ENCODE measurements at places on chromosomes 1 and 21. TPM values are rescaled to one million over a fixed set of nuclear protein-coding genes. Genes with fewer than 3 reads are reported as not detected.

- DNase-seq, result no peak
- peak overlapping the region; percentile 93 for H3K27ac ChIP-seq
- H3K27me3 ChIP-seq, result no peaks in the 10 kb centered on the region
- H3K4me3 ChIP-seq, result peak overlapping the region; percentile 98
- H3K4me1 ChIP-seq, result peaks cover 28% of the 10 kb centered on the region
Measured at GRCh38 chr1:156337888-156338179, 258 bp downstream of the CCT3 start.

- peaks cover 54% of the 10 kb centered on the region for H3K4me1 ChIP-seq
- H3K27ac ChIP-seq, result peak overlapping the region; percentile 70
- peaks cover 3% of the 10 kb centered on the region for H3K36me3 ChIP-seq
Measured at GRCh38 chr1:235882816-235883215, 16.1 kb upstream of the LYST start.

The KRTAP10-7 gene
- not detected for total RNA-seq

The CACNA1E gene
- total RNA-seq, result not detected

The CFAP107 gene
- not detected for total RNA-seq

DNA sequence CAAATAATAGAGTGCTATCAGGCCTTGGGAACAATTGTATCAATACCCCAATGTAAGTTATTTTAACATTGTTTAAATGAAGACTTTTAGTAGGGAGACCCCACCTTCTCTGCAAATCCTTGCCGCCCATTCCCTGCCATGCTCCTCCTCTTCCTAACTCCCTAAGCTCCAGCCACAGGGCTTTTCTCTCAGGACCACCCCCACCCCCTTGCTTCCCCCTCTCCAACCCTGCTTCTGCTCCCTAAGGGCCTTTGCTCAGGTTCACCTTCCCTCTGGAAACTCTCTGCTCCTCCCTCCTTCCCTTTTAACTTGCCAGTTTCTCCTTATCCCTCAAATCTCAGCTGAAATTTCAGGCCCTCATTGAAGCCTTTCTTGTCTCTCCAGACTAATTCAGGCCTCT, 16.8 kb downstream of the CCDC190 start:
- H3K36me3 ChIP-seq, result peaks cover 3% of the 10 kb centered on the region
- H3K4me1 ChIP-seq, result no peaks in the 10 kb centered on the region
- no peak for DNase-seq

DNA sequence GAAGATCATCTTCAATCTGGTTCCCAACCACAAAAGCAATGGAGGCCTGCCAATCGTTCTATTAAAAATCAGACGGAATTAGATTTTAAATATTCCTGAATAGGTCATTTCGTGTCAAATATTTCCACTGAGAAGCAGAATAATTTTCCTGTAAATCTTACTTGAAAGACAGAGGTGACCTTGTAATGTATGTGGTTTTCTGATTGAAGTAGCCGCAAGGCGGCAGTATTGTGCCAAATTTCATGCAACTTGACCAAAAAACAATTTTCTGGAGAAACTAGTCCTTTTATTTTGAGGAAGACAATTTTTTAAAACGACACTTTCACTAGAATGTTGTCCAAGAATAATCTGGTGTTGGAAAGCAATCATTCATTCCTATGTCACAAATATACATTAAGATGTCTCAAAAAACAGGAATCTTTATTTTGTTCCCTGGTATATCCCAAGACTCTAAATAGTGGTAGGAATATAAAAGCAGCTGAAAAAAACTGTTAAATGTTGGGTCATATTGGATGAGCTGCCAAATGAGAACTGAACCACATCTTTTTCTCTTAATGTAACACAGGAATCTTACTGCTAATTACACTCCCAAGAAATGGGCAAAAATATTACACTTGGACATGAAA, 33.6 kb downstream of the SPAG17 start:
- DNase-seq, result peak; percentile 24
- peaks cover 5% of the 10 kb centered on the region for H3K27me3 ChIP-seq
- no peak overlapping the region for H3K4me3 ChIP-seq
- no peaks in the 10 kb centered on the region for H3K4me1 ChIP-seq
- no peaks in the 10 kb centered on the region for H3K36me3 ChIP-seq

- no peaks in the 10 kb centered on the region for H3K4me1 ChIP-seq
- no peak for DNase-seq
- H3K36me3 ChIP-seq, result no peaks in the 10 kb centered on the region
- no peak overlapping the region for H3K4me3 ChIP-seq
Measured at GRCh38 chr1:95865769-95866168, 631.8 kb downstream of the RWDD3 start.

DNA sequence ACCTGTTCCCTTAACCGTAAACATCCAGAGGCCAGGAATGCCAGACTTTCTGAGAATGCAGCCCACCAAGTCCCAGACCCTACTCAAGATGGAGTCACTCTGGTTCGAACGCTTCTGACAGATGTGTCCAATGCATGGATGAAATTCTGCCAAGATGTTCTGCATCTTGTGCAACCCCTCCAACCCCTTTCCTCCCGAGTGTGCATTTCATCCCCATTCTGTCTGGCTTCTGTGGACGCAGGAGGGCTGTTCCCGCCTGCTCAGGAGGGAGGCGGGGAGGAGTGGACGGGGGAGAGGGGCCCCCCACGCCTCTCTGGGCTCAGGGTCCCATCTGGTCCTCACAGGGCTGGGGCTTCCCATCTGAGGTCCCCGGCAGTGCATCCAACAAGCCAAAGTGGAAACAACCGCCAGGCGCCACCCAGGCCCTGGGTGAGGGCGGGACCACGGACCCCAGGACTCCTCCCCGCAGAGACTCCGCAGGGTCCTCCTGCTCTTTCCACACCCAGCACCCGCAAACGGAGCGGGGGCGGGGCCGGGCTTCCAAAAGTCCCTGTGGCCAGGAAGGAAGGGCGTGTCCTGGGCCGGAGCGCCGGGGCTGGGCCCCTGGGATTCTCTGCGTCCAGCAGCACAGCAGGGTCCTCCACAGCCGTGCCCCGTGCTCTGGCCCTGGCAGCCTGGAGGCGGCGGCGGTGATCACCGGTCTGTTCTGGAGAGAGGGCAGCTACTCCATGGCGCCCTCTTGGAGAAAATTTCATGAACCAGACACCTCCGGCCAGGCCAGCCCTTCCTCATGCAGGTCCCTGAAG, 27.8 kb upstream of the SUMO3 start:
- peaks cover 4% of the 10 kb centered on the region for H3K27me3 ChIP-seq
- H3K4me3 ChIP-seq, result peak overlapping the region; percentile 75
- H3K27ac ChIP-seq, result peak overlapping the region; percentile 70

The EXO5 gene
- total RNA-seq, result 15.6 TPM

- H3K27me3 ChIP-seq, result peaks cover 20% of the 10 kb centered on the region
- H3K4me3 ChIP-seq, result no peak overlapping the region
- DNase-seq, result no peak
- H3K36me3 ChIP-seq, result no peaks in the 10 kb centered on the region
- H3K4me1 ChIP-seq, result no peaks in the 10 kb centered on the region
Measured at GRCh38 chr1:153087652-153088051, 6.7 kb downstream of the SPRR2E start.

The TTC22 gene
- 5.3 TPM for total RNA-seq

GRCh38 chr1:172699111-172699510, 40.2 kb downstream of the FASLG start:
- DNase-seq, result peak; percentile 72
- peaks cover 46% of the 10 kb centered on the region for H3K4me1 ChIP-seq
- peaks cover 9% of the 10 kb centered on the region for H3K36me3 ChIP-seq
- peak overlapping the region; percentile 94 for H3K27ac ChIP-seq
- H3K4me3 ChIP-seq, result peak overlapping the region; percentile 47

DNA sequence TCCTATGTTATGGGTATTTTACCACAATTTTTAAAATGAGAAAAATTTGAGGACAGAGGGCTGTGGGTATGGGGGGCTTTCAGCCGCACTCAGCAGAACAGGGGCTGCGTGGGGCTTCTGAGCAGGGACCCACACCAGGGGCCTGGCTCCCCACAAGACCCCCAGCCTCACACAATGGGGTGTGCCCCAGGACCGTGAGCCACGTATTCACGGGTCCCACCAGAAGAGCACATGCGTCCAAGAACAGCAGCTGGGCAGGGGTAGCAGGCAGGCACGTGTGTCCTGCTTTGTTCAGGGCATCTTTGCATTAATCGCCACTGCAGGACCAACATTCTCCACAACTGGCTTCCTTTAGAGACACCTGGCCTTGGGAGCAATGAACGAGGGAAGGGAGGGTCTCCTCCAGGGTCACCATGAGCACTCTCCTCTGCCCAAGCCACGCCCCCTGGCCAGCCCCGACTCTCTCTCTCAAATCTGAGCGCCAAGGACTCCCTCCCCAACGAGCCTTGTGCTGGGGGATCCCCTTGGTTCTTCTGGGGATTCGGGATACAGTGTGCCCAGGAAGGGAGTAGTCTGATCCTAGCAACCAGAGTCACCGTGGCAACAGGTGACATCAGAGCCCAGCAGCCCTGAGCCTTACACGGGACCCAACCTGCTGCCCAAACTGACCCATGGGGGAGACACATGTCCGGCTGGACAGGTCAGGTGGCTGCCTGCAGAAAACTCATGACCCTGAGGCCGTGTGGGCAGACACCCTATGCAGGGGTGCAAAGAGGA, 7.4 kb upstream of the ARF1 start:
- H3K4me3 ChIP-seq, result no peak overlapping the region
- H3K4me1 ChIP-seq, result peaks cover 9% of the 10 kb centered on the region
- no peaks in the 10 kb centered on the region for H3K36me3 ChIP-seq
- DNase-seq, result no peak
- no peak overlapping the region for H3K27ac ChIP-seq

- H3K4me3 ChIP-seq, result peak overlapping the region; percentile 86
- H3K27me3 ChIP-seq, result peaks cover 13% of the 10 kb centered on the region
- H3K4me1 ChIP-seq, result peaks cover 27% of the 10 kb centered on the region
- no peak for DNase-seq
- H3K27ac ChIP-seq, result peak overlapping the region; percentile 99
- H3K36me3 ChIP-seq, result peaks cover 18% of the 10 kb centered on the region
Measured at GRCh38 chr1:71080230-71080738, 551 bp downstream of the ZRANB2 start.

DNA sequence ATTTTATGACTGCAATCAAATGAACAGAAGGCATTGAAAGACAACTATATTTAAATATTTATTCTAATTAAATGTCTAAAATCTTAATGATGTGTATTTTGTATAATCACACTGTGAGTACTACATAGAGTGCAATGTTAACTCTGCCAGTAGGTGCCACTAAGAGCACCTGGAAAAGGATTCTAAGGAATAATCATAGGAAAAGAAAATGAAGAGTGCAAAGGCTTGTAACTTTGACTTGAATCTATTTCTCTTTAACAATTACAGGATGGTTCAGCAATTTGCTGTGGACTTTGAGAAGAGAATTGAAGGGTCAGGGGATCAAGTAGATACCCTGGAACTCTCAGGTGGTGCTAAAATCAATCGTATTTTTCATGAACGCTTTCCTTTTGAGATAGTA, 200.4 kb downstream of the DNM3 start:
- DNase-seq, result no peak
- H3K27me3 ChIP-seq, result no peaks in the 10 kb centered on the region
- H3K4me3 ChIP-seq, result no peak overlapping the region

The AKR7A3 gene
- total RNA-seq, result 0.52 TPM

DNA sequence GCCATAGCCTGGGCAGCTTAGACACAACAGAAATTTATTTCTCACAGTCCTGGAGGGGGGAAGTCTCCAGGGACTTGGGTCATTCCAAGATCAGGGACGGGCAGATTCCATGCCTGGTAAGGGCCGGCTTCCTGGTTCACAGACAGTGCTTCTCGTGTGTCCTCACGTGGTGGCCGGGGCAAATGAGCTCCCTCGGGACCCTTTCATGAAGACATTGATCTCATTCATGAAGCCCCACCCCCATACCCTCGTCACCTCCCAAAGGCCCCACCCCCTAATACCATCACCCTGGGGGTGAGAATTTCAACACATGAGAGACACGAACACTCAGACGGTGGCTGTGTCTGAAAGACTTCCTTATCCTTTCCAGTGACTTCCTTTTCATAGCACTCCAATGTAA, 51.5 kb downstream of the ACOT7 start:
- no peaks in the 10 kb centered on the region for H3K27me3 ChIP-seq
- no peak overlapping the region for H3K27ac ChIP-seq
- H3K4me1 ChIP-seq, result no peaks in the 10 kb centered on the region
- peaks cover 4% of the 10 kb centered on the region for H3K36me3 ChIP-seq
- no peak overlapping the region for H3K4me3 ChIP-seq
- DNase-seq, result no peak

- H3K27me3 ChIP-seq, result no peaks in the 10 kb centered on the region
- no peak overlapping the region for H3K27ac ChIP-seq
- no peak overlapping the region for H3K4me3 ChIP-seq
- no peak for DNase-seq
- no peaks in the 10 kb centered on the region for H3K36me3 ChIP-seq
Measured at GRCh38 chr1:203169770-203170520, 5.7 kb downstream of the MYBPH start.

The NMNAT2 gene
- not detected for total RNA-seq

The GPR52 gene
- total RNA-seq, result 0.34 TPM

The PITHD1 gene
- 89.1 TPM for total RNA-seq

DNA sequence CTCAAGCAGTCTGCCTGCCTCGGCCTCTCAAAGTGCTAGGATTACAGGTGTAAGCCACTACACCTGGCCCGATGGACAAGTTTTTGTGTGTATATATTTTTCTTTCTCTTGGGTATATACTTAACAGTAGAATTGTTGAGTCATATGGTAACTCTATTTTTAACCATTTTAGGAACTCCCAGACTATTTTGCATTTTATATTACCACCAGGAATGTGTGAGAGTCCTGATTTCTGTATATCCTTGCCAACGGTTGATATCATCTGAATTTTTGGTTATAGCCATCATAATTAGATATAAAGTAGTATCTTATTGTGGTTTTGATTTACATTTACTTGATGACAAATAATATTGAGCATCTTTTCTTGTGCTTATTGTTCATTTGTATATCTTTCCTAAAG, 20.7 kb downstream of the FNBP1L start:
- H3K27ac ChIP-seq, result no peak overlapping the region
- no peaks in the 10 kb centered on the region for H3K4me1 ChIP-seq
- no peak overlapping the region for H3K4me3 ChIP-seq
- no peaks in the 10 kb centered on the region for H3K36me3 ChIP-seq

DNA sequence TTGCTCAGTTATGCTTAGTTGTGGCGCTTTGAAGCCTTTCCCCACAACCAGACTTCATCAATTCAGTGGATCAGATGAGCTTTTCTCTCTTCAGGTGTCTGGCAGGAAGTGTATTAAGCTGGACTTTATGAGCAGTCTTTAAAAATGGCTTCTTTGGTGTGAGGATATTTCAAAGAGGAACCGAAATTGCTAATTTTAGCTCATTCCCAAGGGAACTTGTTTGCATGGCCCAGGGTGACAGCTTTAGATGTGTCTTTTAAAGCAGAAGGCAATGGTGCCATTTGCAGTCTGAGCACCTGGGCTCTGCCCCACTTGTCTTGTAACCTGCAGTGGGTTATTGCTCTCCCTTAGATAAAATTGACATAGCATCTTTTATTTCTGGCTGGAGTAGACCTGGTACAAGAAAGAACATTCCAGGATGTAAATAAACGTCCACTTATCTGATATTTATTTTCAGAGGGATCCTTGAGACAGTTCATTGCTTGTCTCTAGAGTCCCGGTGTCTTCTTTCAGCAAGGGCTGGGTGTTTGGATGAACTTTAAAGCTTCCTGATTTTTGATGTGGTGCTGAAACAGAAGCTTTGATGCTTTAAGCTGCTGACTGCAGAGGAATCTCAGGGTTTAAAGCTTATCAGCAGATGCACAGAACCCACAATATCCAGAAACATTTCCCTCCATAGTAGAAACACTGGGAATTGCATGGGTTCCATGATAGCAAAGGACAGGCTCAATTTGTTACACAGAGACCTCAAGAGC, 241.7 kb downstream of the ADGRL2 start:
- no peaks in the 10 kb centered on the region for H3K36me3 ChIP-seq
- peaks cover 19% of the 10 kb centered on the region for H3K27me3 ChIP-seq
- H3K4me3 ChIP-seq, result no peak overlapping the region
- DNase-seq, result no peak

The GNB1 gene
- 394 TPM for total RNA-seq

GRCh38 chr1:41751804-41752513, 166.8 kb downstream of the HIVEP3 start:
- peak overlapping the region; percentile 26 for H3K4me3 ChIP-seq
- no peaks in the 10 kb centered on the region for H3K27me3 ChIP-seq
- H3K27ac ChIP-seq, result peak overlapping the region; percentile 96
- peaks cover 74% of the 10 kb centered on the region for H3K4me1 ChIP-seq

All from activated naive CD8-positive, alpha-beta T cell treated with anti-CD3 and anti-CD28 coated beads for 36 hours (primary cell).